ENCODE measurements at places on chromosomes 3 and 15. TPM values are rescaled to one million over a fixed set of nuclear protein-coding genes. Genes with fewer than 3 reads are reported as not detected.

IDH3A gene
- total RNA-seq, result 78.3 TPM

GRCh38 chr3:50204804-50205412, at the start of gene SLC38A3:
SLC38A3 (plus strand) TSS chr3:50205271; CDS start chr3:50214200, 8,929 bp downstream.
- DNase-seq, result no peak

NTRK3 gene
- total RNA-seq, result 3.5 TPM

DNA sequence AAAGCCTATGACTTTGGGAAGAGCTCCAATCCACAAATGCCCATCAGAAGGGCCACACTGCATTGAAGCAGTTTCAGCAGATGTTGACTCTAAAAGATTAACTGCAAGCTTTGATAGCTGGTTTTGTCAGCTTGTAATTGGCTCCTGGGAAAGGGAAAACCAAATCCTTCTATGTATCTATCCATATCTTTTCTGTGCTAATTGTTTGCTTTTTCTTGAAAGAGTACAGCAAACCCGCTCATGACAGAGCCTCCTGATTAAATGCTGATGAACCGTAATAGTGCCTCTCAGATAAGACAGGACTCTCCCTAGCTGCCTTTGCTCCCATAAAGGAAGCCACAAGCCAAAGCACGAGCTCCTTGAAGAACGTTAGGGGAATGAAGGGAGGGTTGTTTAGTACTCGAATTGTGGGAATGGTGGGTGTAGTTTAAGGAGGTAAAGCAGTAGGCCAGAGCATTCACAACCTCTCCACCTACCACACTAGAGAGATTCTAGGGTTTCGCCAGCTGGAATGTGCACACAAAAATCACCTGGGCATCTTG, 33.6 kb upstream of the LRIG1 start:
- DNase-seq, result no peak

RARB gene
- total RNA-seq, result 5.6 TPM

GOLGA8S gene
- 0.53 TPM for total RNA-seq

PDE8A gene
- total RNA-seq, result 49.2 TPM

IMPG2 gene
- 0.21 TPM for total RNA-seq

GPR160 gene
- 24.4 TPM for total RNA-seq
